ENCODE measurements at places on chromosomes 13 and 19.

DNA sequence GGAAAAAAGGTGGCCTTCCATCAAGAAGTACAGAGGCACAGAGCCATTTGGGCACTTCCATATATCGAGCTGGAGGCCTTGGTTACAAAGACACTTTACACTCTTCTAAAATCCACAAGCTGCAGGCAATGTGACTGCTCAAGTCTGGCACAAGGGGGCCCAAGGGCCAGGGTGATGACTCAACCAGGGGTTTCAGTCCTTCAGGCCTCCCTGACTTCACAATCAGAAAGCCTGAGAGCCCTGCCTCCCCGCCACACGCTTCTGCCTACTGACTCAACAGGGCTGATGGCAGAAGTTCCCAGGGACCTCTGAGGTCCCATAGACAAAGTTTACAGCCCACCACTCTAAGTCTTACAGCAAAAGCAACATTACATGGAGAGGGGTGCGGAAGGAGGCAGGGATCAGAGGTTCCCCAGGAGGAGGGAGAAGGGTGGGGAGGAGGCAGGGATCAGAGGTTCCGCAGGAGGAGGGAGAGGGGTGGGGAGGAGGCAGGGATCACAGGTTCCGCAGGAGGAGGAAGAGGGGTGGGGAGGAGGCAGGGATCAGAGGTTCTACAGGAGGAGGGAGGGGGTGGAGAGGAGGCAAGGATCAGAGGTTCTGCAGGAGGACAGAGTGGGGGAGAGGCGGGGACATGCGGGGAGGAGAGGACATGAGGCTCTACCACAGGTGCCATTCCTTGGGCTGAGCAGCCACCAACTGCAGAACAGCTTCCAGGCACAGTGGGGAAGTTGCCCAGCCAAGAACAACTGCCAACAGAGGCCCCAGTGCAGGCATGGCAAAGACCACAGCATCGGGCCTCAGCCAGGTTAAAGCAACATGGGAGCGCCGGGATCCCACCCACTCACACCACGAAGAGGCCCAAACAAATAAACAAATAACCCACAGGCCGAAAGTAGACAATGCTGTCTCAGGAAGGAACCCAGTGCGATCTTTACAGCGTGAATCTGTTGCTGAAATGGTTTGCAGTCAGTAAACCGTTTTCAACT, 52.0 kb downstream of the SLC7A1 start:
- DNase-seq: no peak

GRCh38 chr13:80400865-80401426, 60.0 kb upstream of the SPRY2 start:
- DNase-seq: no peak

GRCh38 chr13:29287237-29287636, 308.3 kb downstream of the SLC7A1 start:
- no peak for DNase-seq

DNA sequence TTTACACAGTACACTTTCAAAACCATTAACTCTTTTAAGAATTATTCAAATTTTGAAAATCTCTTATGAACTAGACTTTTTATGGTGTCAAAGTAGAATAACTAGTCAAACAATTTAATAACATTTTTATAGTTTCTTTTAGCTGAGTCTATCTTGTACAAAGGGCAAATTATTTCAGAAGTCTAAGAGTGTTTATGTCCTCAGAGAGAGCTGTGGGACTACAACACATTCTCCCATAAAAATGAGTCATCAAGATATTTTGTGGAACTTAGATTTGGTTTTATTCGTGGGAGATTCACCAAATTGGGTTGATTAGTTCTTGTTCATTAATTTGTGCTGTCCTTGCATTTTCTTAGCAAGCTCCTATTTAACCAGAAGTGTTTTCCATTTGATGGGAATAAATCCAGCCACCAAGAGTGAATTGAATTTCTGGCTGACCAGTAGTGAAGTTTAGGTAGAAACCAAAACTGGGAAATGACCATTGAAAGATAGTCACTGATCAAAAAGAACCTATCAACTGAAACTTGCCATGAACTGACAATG, 291.0 kb downstream of the DLEU7 start:
- no peak for DNase-seq

GRCh38 chr19:1407528-1408299, at the start of gene DAZAP1:
Gene DAZAP1 (plus strand): TSS chr19:1407586. CDS start chr19:1407774, 188 bp downstream.
- DNase-seq: no peak

GRCh38 chr13:37101201-37101600, 4.3 kb downstream of the CSNK1A1L start:
- DNase-seq: no peak

- no peak for DNase-seq
Observed at GRCh38 chr13:49652355-49653305, 24.3 kb downstream of the ARL11 start.

- no peak for DNase-seq
Observed at GRCh38 chr13:83531022-83531421, 351.3 kb downstream of the SLITRK1 start.

- DNase-seq: no peak
Observed at GRCh38 chr13:44004878-44005277, 125.2 kb downstream of the LACC1 start.

- no peak for DNase-seq
Observed at GRCh38 chr13:53612200-53612599, 583.6 kb downstream of the OLFM4 start.

GRCh38 chr19:58181902-58182576, 822 bp upstream of the ZNF274 start:
- DNase-seq: no peak

DNA sequence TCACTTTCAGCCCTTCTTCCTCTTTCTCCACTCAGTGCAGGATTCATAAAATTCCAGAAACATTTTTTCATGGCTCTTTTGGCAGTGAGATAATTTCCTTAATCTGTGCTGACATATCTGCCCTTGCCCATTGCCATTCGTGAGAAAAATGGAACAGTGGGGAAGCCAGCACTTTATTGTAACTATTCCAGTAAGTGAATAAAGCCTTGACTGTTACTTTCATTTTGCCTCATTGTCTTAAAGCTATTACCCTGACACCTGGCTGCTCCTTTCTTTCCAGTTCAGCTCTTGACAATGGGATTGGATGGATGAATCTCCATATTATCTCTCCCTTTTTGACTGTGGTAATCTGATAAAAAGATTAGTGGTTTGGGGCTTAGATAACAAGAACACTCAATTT, 1068.1 kb upstream of the PCDH20 start:
- no peak for DNase-seq

DNA sequence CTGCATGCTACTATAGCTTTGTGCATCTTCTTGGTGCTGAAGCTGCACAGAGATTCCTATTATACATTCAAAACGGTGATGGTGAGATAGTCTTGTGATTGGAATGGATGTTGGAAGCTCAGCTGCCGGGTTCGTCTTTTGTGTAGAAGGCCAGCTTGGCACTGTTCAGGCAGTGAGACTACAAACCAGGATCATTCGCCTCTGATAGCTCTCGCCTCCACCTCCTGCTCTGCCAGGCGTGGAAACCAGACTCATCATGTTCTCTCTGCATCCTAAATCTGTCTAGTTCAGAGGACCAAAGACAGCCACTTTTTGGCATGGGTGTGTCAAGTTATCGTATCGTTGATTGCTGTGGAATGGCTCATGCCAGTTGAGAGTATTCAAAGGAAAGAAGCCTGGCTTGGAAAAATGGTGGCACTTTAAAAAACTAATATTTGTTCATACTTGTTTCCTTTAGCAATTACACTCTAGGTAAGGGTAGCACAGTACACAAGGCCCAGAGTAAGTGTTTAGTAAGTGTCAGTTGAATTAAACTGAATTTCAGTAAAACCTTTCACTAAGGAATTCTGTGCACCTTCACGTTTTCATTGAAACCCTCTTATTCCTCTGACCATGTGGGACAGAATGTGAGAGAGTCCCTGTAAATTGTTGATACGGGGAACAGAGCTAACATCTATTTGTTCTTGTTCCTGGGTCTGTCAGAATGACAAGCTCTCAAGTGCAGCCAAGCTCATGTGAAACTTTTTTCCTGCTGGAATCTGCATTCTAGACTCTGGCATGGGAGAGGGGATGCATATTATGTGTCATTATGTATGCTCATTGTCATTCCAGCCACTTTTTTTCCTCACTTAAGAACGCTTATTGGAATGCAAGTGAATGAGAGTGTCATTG, 69.8 kb downstream of the DPY19L3 start:
- DNase-seq: no peak

DNA sequence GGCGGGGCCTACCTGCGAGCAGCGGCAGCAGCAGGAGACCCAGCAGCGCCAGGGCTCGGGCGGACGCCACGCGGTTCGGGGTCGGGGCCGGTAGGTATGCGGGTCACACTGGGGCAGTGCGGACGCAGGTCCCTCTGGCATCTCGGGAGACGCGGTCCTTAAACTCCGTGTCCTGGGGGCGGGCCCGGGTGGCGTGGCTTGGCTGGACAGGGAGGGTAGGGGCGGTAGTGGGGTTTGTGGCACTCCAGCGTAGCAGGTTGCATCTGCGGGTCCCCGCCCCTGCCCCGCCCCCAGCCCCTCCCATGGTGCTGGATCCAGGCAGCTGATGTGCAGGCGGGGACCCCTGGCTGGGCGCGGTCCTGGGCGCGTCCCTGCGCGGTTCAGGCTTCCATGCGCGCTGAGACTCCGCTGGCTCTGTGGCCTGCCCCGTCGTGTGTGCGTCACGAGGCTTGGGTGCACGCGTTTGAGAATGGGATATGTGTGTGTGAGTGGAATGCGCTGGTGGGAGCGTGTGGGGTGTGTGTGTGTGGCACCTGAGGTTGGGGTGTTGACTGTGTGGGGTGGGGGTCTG, 96.1 kb downstream of the WTIP start:
- DNase-seq: no peak

DNA sequence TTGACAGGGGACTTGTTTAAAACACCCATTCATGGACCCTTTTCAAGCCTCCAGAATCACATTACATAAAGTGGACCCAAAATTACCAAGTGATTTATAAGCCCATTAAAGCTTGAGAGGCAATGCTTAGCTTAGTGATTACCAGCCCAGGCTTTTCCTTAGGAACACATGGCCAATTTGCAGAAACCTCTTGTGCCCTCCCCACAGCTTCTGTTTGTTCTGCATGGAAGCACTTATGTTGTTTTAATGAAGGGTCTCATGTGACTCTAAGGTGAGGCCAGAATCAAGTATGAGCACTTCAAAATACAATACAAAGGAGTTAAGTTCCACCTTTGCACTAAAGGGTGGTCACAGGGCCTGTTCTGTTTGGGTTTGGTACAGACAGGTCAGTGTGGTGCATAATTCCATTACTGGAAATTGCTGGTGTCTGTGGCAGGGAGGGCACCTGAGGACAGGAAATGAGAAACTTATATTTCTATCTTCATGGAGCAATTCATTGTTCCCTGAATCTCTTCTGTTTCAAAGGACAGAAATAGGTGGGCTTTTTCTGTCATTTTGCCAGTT, 15.3 kb downstream of the ZNF486 start:
- DNase-seq: no peak

DNA sequence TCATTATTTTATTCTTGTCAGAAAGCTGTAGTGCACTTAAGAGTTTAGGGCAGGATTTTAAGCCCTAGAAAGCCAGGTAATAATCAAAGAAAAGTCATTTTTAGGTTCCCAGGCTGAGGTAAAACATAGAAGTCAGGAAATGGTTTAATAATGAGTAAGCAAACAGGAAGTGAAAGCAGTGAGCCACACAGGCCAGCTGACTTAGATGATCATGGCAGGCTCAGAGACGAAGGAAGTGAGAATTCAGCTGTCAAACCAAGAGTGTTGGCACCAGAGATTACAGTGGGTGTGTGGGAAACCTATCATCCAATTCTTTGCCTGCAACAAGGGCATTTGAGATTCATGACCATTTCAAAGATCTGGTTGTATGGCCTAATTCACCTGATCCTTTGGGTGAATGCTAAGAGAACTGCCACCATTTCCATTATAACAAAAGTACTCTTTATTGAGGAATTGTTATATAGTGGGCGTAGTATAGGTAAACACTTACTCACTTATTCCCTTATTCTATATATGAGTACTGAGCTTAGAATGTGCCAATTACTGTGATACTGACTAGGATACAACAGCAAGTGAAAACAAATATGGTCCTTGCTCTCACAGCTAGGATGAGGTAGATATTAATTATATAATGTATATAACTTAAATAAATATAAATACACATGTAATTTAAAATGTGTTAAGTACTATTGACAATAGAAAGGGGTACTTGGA, 103.7 kb upstream of the EDNRB start:
- DNase-seq: peak; percentile 7

DNA sequence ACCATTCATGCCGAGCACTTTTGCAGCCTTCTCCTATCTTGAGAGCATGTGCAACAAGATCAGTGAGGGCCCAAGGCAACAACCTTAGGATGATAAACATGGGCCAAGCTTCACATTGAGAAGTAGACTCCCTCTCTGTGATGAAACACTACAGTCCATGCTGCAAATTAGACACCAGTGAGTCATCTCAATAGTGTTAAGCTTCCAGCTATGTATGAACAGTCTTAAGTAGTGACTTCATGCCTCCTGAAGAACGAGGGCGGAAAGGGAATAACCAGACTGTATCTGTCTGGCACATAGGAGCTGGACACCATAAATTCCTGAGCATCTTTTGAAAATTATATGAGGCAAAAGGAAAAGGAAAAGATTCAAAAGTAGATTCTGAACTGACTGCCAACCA, 309.9 kb upstream of the SLITRK1 start:
- no peak for DNase-seq

- no peak for DNase-seq
Observed at GRCh38 chr19:16144216-16144581, 714 bp downstream of the HSH2D start.

GRCh38 chr13:39451301-39451700, 151.7 kb downstream of the LHFPL6 start:
- DNase-seq: peak; percentile 28

DNA sequence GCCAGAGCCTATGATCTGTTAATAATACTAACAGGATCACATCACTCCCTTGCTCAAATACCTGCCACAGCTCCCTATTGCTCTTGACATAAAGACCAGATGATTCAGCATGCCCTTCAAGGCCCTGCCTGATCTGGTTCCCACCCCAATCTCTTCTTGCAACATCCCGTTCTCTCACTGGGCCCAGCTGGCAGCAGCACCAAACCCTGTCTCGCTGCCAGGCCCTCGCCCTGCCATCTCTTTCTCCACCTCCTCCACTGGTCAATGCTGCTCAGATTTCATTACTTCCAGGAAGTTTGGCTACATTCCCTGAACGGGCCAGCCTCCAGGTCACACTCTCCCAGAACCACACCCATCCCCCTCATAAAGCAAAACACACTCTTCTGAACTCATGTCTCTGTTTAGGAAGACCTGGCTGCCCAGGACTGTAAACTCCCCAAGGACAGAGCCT, 8.6 kb upstream of the BCAT2 start:
- no peak for DNase-seq

- no peak for DNase-seq
Observed at GRCh38 chr19:277581-278165, 13.5 kb downstream of the PLPP2 start.

DNA sequence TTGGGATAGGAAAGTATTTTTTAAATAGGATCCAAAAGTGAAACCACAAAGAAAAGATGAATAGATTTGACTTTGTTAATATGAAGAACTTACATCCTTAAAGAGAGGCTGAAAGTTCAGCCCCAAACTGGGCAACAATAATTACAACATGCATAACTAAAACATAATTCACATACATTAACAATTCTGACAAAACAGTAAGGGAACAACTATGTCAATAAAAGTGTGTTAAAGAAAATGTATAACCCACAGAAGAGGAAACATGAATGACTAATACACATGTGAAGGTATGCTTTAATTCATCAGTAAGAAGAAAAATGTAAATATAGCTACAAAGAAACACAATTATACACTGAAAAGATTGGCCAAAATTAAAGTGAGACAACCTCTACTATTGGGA, 1597.6 kb upstream of the MIR17HG start:
- no peak for DNase-seq

Data from putamen (tissue), 1 donor.